ENCODE measurements at places on chromosomes 1 and 21.

- no peak for DNase-seq
Observed at GRCh38 chr1:117541003-117541402, 64.8 kb upstream of the TENT5C start.

DNA sequence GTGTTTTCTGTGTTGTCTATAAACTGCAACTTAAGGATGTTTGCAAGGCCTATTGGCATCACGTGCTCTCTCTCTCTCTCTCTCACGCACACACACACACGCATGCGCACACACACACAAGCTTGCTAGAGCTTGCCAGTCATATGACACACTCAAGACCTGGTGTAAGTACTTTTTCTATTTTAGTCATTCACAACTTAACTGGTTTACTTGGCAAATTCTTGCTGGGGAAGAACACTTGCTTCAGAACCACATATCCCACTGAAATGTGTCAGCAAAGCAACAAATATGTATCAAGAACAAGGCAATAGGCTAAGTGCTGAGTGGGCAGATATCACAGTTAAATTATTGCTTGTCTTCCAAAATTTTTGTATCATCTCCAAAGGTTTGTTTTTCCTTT is 107.8 kb downstream of the DISC1 start:
- DNase-seq = no peak

- no peak for DNase-seq
Observed at GRCh38 chr1:180402001-180402400, 100.4 kb downstream of the ACBD6 start.

- DNase-seq = no peak
Observed at GRCh38 chr1:117710710-117711109, 104.9 kb downstream of the TENT5C start.

GRCh38 chr21:35528116-35529042 is 479.3 kb upstream of the RUNX1 start:
- no peak for DNase-seq

DNA sequence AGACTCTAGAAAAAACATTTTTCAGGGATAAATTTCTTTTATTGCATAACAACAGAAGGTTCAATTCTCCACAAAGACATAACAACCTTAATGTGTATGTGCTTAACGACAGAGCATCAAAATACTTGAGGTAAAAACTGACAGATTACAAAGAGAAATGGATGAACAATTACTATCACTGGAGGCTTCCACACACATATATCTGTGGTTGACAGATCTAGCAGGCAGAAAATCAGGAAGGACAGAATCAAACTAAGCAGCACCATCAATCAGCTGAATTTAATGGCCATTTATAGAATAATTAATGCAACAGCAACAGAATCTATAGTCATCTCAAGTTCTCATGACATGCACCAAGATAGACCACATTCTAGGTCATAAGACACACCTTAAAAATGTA is 306.0 kb upstream of the GREM2 start:
- no peak for DNase-seq

- no peak for DNase-seq
Observed at GRCh38 chr1:179632868-179633267, 41.2 kb downstream of the TDRD5 start.

- no peak for DNase-seq
Observed at GRCh38 chr1:13643017-13643416, 57.0 kb upstream of the PRDM2 start.

- no peak for DNase-seq
Observed at GRCh38 chr1:83060221-83060620, 938.7 kb downstream of the TTLL7 start.

- no peak for DNase-seq
Observed at GRCh38 chr1:164699815-164700491, 141.0 kb downstream of the PBX1 start.

DNA sequence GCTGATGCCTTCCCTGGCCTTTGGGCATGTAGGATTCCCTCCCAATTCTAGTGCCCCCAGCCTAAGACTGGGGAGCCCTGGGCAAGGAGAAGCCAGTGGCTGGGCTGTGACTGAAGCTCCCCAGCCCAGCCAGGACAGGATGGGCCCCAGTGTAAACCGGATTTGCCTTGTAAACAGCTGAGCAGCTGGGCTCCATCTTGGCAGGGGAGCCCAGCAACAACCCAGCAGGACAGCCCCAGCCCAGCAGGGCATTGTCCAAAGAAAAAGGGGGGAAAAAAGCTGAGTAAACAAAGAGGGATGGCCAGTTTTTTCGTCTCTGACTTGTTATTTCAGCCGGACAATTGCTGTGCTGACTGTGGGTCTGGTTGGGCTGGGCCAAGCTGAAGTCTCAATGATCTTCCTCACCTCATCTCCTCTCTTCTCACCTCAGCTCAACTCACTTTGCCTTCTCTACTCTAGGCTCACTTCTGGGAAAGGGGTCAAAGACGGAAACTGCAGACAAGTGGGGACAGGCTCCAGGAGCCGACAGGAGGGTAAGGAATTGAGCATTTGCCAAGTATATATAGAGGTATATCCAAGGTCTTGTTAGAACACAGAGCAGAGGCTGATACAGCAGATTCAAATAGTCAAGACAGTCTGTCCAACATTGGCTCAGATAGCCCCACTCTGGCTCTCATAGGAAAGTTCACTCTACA is 97.7 kb downstream of the TMEM53 start:
- no peak for DNase-seq

DNA sequence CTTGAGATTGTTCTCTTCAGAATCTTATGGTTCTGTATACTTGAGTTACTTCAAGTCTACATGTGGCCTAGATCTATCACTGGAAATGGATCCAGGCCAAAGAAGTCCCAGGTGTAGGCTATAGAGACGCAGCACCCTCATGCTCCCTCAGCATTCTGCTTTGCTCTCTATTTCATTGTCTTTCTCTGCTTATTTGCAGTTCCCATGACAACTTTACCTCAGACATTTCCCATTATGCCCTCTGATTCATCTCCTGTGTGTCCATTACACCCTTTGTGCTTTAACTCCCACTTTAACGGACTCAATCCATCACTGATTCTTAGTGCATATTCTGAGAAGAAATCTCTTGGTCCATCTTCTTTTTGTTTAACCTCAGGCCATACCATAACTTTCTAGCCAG is 236.9 kb upstream of the NRIP1 start:
- DNase-seq = no peak

GRCh38 chr1:1943834-1944570 is 24.9 kb upstream of the TMEM52 start:
- DNase-seq = no peak

GRCh38 chr1:187252923-187253322 is 424.2 kb downstream of the PLA2G4A start:
- DNase-seq = no peak

Data from left hindlimb (tissue), 1 donor.